Right renal pelvis (tissue), 4 donors: ENCODE measurements at places on chromosomes 7 and 10. TPM values are rescaled to one million over a fixed set of nuclear protein-coding genes. Genes with fewer than 3 reads are reported as not detected.

The GNGT1 gene
- polyA plus RNA-seq: 0.44 TPM

DNA sequence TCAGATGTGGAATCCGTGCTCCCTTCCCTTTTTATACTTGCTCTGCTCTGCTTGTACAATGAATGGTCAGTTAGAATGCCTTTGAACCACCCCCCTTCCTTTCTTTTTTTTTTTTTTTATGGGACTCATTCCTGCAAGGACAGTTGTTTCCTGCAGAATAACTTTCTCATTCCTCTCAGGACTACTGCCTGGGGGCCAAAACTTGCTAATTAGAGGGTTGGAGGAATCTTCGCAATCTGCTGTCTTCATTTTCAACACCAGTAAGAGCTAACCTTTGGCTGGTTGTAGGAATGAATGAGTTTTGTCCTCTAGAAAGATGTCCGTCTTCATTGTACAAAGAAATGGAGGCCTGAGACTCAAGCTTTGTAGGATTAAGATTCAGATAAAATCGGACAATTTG, 868.1 kb downstream of the LRMDA start:
- no peak for DNase-seq

DNA sequence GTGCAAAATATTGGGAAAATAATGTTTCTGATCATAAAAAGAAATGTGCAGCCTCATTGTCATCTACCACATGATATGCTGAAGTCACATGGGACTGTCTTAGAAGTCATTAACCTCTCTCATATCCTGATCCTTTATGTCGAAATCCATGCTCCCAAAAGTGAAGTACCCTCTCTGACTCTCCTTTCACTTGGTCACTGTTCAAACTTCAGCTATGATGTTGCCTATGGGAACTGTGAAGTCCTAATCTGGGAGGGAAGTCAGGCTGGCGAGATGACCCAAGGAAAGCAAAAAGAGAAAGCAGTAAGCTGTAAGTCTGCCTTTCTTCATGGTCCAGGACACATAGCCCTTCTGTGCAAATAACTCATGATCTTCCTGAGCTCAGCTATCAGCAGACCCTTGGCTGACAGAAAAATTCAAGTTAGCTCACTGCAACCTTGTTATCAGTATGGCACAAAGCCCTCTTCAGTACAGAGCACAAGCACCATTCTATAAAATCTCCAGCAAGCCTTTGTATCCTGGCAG, 29.5 kb downstream of the WASL start:
- DNase-seq: no peak

GRCh38 chr10:21260066-21260465, 265.4 kb downstream of the SKIDA1 start:
- DNase-seq: no peak

The PALD1 gene
- 12.1 TPM for polyA plus RNA-seq

- no peak for DNase-seq
These were observed 148.4 kb upstream of the KAT6B start for GRCh38 chr10:74677951-74678350.

GRCh38 chr10:96208271-96208670, 63.1 kb downstream of the BLNK start:
- no peak for DNase-seq
